ENCODE measurements at places on chromosomes 1 and 21.
A peak's percentile ranks its signal among the peaks of the same experiment; 100 is the strongest.

DNA sequence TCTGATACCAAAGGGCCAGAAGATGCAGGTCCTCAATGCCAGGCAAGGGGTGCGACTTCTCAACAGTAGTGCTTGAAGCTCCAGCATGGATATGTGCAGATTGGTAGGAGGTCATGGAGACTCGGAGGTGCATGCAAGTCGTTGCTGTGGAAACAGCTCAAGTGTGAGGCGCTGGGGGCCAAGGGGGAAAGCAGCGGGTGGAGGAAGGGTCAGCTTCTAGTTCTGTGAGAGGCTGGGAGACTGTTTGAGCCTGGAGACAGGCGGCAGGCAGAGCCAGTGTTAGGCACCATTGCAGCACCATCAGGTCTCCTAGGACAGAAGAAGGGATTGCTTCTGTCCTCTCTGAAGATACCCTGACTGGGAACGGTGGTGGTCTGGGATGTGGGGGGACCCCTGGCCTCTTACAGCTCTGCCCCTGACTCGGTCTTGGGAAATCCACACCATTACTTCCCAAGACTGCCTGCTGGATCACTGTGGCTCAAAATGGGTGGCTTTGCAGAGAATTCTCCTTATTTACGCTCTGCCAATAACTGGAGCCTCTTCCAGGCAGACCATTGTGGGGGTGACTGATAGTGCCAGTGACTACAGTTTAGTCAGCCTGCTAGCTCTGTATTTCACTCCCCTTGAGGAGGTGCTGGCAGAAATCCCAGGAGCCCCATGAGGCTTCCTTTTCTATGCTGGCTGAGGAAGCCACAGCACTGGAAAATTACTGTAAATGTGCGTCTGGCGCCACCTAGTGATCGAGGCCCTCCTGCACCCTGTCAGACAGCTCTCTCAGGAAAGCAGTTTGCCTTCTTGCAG is 46.3 kb upstream of the VANGL1 start:
- peak; percentile 69 for DNase-seq

DNA sequence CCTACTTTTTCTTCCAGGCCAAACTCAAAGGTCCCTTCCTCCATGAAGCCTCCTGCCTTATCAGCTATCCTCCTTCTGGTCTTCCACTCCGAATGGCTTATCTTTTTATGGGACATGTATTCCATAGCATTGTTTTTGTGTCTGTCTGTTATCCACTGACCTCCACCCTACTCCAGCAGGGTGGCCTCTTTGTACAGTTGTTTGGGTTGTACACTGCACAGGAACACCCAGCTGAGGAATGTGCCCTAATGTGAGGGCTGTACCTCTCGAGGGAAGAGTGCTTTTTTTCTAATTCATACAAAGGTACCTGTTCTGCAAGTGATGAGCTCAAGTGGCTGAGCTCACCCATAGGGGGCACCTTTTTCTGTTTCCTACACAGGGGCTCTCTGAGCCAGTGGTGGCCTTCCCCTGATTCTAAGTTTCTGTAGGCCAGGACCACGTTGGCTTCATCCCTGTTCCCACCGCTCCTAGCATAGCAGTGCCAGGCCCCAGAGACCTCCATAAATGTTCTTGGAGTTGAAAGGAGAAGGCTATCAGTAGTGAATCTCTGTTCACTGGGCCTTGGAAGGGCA is 108.2 kb downstream of the FOXD2 start:
- DNase-seq, result no peak

- DNase-seq, result peak; percentile 43
Observed at GRCh38 chr1:112714313-112715263, 544 bp downstream of the PPM1J start.

- no peak for DNase-seq
Observed at GRCh38 chr1:94579876-94580294, 38.3 kb upstream of the F3 start.

DNA sequence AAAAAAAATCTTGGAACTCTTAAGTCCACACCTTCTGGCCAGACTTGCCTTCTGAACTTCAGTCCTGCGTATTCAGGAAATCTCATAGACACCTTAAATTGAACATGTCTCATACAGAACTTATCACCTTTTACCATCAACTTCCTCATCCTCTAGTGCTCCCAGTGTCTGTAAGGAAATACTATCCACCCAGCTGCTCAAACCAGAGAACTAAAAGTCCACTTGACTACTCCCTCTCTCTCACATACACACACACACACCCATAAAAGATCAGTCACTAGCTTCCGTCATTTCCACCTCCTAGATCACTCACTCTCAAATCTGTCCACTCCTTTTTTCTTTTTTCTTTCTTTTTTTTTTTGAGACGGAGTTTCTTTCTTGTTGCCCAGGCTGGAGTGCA is 10.9 kb upstream of the CAP1 start:
- DNase-seq, result no peak

DNA sequence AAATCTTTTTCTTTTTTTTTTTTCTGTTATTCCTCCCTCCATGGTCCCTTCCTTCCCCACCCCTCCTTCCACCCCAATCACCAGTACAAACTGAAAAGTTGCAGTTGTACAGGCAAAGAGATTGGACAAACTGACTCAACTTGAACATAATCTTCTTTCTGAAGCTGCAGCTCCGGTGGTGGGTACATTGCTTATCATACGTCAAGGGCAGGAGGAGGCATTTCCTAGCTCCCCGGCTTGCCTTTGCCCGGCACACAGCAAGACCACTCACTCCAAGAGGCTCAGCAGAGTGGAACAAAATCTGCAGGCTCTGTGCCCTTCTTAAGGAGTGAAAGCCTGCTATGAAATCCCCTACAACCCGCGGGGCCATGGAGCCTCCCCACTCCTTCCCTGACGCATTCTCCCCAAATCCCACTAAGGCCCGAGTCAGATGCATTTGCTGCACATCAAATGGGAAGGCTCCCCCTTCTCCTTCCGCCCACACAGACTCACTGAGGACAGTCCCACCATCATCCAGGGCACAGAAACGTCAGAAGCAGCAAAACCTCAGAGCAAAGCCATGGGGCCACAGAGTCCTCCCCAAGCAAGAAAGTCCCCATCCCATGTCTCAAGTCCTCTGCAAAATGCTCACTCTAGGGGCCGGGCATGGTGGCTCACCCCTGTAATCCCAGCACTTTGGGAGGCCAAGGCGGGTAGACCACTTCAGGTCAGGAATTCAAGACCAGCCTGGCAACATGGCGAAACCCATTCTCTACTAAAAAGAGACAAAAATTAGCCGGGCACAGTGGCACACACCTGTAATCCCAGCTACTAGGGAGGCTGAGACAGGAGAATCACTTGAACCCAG is 45.9 kb downstream of the SYF2 start:
- DNase-seq, result no peak

DNA sequence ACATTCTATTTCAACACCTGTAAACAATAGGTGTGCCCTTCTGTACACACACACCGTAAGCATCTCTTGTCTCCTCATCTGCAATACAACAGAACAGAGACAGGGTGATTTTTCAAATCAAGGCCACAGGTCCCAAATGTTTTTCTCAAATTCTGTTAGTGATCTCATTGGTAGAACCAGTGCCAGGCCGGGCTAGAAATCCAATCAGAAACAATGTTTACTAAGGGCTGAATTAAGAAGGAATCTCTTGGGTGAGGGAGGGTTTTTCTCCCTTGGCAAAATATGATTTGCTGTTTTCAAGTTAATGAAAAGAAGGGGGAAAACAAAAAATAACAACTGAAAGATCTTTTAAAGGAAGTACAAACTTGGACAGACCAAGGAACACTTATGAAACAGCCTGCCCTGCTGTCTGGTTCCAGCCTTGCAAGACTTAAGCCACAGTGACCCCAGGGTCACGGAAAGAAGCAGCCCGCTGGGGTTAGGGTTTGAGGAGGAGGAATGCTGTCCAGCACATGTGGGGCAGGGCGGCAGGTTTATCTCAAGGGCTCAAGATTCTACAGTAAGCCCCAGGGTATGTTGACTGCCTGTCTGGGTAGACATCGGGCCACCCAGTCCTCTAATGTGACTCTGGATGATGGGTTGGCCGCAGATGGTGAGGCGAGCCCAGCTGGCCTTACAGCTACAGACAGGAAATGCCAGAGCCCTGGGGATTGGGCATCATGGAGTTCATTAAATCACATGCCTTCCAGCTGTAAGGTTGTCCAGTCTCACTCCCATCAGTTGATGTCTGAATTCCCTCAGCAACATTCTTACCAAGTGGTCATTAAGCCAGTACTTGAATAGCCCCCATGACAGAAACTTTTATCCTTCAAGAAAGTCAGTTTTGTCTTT is 73.3 kb upstream of the SLC44A3 start:
- no peak for DNase-seq

GRCh38 chr1:201163707-201164106 is 9.4 kb upstream of the TMEM9 start:
- DNase-seq, result no peak
